ENCODE measurements at places on chromosomes 7 and 10.

- no peak for DNase-seq
These were observed 1202.3 kb upstream of the LRRTM3 start for GRCh38 chr10:65723525-65723924.

DNA sequence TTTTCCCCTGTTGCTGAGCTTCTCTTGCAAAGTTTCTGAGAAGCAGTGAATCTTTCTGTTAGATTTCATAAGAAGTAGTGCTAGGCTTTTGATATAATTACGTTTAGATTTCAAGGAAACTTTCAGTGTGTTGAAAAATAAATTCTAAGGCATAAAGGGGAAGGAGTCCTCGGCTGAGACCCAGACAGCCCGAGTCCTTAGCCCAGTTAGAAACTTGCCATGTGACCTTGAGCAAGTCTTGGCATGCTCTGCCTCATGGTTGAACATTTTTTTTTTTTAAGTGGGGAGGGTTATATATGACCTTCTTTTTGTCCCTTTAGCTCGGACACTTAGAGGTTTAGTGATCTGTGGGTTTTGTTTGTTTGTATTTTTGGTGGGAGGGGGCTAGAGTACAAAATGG lies 117.5 kb downstream of the TCF7L2 start:
- DNase-seq: no peak

DNA sequence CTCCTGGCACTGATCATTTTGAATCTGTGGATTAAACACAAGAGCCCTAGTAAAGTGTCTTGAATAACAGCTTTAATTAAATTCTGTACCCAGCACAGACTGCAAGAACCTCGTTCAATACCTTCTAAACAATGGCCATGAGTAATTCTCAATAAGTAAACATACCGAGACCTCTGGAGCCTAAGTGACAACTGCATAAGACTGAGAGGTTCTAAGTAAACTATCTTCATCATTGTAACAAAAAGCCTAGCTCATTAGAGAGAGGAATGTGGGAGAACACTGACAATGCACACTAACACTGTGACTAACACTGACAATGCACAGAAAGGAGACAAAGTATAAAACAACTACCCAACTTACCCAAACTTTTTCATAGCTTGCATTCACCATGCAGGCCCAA lies 117.4 kb downstream of the ELAPOR2 start:
- no peak for DNase-seq

DNA sequence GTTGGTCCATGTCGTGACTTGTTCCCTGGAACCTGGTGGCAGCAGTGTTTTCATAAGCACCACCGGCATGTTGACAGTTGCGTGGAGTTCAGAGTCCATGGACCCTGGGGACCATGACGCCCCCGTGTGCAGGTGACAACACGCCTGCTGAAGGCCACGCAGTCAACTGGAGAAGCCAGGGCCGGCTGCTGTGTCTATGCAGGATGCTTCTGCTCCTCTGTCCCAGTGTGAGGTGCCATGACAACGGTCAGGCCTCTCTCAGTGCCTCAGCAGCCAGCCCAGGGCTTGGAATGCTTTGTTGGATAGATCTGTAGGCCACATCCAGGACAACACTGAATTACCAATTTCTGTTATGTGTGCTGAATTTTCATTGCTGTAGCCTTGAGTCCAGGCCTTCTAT lies 10.7 kb upstream of the VIPR2 start:
- DNase-seq: no peak

DNA sequence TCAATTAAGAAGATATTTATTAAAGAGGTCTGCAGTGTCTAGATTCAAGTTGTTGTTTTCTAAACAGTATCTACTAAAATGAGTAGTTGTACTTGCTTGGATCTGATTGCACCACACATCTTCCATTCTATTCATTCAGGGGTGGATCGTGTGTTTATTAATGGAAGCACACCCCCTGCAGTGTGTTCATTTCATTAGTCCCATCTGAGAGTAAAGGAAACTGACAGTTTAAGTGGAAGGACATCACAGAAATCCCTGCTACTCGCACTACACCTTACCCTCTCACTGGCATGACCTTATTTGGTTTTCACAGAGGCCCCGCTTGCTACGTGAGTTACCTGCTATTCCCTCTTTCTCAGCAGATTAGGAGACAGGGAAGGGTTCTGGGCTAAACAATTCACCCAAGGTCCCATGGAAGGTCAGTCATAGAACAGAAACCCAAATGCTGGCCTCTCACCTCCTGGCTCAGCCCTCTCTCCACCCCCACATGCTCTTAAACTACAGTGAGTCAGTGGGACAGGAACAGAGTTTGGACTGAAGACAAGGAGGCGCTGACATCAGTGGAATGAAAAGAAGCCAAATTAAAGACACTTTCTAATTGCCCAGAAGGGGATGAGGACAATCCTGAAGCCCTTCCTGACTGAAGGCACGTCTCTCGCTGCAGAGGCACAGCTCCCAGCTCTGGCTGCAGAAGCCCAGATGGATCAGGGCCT lies 369.2 kb upstream of the NRP1 start:
- DNase-seq: no peak

DNA sequence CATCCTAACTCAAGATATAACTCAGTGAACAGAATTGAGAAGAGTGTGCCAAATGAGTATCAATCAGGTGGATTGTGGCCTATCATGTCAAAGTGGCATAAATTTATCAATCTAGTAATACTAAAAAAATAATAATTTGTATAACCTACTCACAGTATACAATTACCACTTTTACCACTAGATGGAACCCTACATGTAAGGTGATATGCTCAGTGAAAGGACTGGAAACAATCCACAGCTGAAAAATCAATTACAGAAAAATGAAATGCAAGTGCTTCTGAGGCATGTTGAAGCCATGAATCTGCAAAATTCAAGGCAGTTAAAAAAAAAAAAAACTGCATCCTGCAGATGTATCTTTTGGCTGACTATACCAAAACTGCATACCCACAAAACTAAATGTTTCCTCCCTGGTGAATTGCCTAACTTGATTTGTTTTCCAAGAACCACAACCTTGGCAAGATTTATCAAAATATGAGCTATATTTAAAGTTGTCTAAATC lies 13.9 kb downstream of the ARHGAP19 start:
- DNase-seq: no peak

DNA sequence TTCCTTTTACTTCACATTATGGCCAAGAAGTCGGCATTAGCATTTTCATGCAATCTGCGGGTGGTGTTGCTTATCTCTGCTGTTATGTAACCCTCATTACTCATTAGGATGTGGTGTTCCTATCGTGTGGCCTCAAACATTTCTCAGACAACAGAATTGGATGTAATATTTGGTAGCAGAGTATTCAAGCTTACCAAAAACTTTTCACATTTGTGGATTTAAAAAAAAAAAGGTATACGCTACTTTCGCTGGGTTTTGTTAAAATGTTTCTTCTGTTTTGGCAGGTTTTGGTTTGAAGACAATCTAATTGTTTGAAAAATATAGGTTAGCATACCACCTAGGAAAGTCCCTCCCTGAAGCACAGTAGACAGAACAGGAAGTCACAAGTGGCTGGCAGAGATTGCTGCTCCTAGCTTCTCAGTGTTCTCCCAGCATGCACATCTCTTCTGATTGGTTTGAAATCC lies 128.8 kb downstream of the GATA3 start:
- DNase-seq: no peak

GRCh38 chr7:104012835-104013234 lies 23.4 kb upstream of the RELN start:
- DNase-seq: no peak

GRCh38 chr7:158741294-158741666 lies 36.7 kb upstream of the NCAPG2 start:
- DNase-seq: no peak

GRCh38 chr10:33279276-33279675 lies 55.2 kb downstream of the NRP1 start:
- DNase-seq: no peak

- no peak for DNase-seq
These were observed 78.3 kb downstream of the GRK5 start for GRCh38 chr10:119285495-119286267.

GRCh38 chr10:3975016-3975415 lies 190.0 kb upstream of the KLF6 start:
- no peak for DNase-seq

- DNase-seq: no peak
These were observed 329.9 kb upstream of the VWC2 start for GRCh38 chr7:49443515-49443914.

Data from GM18507 (cell line).